Stimulated activated CD4-positive, alpha-beta T cell treated with anti-CD3 and anti-CD28 coated beads, TNF-alpha, amount 100 ng/mL, for 24 hours (primary cell): ENCODE measurements at places on chromosomes 2 and 18.
A peak's percentile ranks its signal among the peaks of the same experiment; 100 is the strongest.

GRCh38 chr2:170013802-170014551 lies 164.0 kb upstream of the MYO3B start:
- DNase-seq: no peak

GRCh38 chr2:221380062-221380461 lies 192.0 kb downstream of the EPHA4 start:
- DNase-seq: no peak

- peak; percentile 51 for DNase-seq
These were observed 115.0 kb downstream of the SPTBN1 start for GRCh38 chr2:54570925-54571694.

GRCh38 chr18:73446502-73446901 lies 578.7 kb upstream of the NETO1 start:
- DNase-seq: no peak

- no peak for DNase-seq
These were observed 2.7 kb upstream of the WIPF1 start for GRCh38 chr2:174600349-174600748.

- no peak for DNase-seq
These were observed 107.8 kb upstream of the PGAP1 start for GRCh38 chr2:197034292-197034691.

GRCh38 chr18:11322006-11322405 lies 172.6 kb upstream of the PIEZO2 start:
- no peak for DNase-seq

DNA sequence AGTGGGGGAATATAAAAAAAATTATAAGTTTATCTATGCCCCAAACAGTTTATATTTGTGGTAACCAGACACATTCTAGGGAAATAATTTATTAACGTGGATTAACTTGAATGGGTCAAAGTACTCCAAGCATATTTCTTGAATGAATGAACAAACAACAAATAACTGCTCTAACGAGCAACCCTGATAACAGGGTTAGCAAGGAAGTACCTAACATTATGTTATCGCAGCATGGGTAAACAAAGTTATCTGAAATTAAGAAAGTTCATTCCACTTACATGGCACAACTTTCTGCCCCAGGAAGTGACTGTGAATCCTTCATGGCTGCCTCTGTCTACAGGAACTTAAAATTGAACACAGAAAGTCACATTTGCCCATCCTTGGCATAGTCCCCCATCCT lies 812.9 kb upstream of the ACVR2A start:
- no peak for DNase-seq

- DNase-seq: no peak
These were observed 118.4 kb downstream of the BMPR2 start for GRCh38 chr2:202494300-202495229.

DNA sequence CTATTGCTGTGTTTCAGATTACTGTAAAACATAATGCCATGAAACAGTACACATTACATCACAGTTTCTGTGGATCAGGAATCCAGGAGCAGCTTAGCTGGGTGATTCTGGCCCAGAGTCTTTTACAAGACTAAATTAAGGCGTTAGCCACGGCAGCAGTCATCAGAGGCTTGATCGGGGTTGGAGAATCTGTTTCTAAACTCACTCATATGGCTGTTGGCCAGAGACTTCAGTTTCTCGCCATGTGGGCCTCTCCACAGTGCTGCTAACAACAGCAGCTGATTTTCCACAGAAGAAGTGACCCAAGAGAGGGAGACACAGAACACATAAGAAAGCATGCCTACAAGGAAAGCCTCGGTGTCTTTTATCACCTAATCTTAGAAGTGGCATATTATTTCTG lies 89.2 kb upstream of the MYO3B start:
- DNase-seq: no peak

DNA sequence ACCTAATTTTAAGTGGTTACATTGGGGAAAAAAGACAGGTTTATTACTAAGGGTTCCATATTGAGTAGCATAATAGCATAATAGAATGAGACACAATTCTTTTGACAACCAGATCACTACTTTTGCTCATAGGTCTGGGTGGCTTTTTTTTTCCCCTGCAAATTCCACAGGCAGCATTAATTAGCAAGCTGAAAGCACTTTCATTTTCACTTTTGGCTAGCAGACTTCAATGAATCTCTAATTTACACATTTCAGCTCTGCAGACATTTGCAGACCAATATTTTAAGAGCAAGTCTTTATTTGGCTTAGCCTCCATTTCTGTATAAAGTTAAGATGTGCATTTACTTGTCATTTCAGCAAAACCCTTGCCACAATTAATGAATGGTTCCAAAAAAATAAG lies 185.5 kb downstream of the NOL4 start:
- DNase-seq: no peak

GRCh38 chr18:457521-458412 lies 42.7 kb downstream of the COLEC12 start:
- DNase-seq: no peak

- DNase-seq: no peak
These were observed 404.1 kb downstream of the GALR1 start for GRCh38 chr18:77653792-77654191.

DNA sequence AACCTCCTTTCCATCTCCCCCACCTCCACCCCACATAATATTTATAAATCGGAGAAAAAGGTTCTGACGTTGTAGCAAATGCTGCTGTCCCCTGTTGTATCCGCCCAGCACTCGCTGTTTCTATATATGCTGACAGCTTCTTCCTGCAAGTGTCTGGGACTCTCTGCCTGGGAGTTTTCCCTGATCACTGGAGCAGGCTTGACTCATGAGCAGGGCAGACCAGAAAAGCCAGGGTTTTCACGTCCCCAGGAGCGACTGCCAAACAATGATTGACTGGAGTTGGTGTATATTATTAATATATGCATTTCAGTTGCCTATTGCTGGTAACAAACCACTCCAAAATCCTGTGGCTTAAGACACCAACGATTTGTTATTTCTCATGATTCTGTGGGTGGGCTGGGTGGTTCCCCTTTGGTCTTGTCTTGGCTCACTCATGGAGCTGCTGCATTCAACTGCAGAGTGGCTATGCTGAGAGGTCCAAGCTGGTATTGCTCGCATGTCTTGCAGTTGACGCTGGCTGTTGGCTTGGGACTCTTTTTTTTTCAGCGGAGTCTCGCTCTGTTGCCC lies 21.2 kb upstream of the ASXL2 start:
- no peak for DNase-seq

GRCh38 chr2:11560806-11561205 lies 27.0 kb downstream of the GREB1 start:
- DNase-seq: no peak

DNA sequence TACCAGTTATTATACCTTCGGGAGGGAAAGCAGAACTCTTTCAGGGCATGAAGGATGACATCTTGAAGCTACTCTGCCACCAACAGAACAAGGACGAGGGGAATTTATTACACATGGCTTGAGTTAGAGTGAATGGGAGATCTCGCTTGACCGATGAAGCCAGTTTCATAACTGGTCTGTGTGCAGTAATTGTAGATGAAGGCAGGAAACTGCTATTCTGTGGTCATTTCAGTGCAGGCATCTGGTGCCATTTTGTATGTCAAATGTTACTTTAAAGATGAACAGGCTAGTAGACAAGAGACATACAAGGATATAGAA lies 20.5 kb downstream of the GREB1 start:
- no peak for DNase-seq

DNA sequence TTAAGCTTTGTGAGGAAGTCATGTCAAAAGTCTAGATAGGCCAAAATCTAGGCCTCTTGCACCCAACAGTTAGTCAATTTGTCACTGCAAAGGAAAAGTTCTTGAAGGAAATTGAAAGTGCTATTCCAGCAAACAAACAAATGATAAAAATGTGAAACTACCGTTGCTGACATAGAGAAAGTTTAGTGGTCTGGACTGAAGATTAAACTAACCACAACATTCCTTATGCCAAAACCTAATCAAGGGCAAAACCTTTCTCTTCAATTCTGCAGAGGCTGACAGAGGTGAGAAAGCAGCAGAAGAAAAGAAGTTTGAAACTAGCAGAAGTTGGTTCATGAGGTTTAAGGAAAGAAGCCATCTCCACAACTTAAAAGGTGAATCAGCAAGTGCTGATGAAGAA lies 44.0 kb upstream of the LRRTM4 start:
- DNase-seq: no peak

DNA sequence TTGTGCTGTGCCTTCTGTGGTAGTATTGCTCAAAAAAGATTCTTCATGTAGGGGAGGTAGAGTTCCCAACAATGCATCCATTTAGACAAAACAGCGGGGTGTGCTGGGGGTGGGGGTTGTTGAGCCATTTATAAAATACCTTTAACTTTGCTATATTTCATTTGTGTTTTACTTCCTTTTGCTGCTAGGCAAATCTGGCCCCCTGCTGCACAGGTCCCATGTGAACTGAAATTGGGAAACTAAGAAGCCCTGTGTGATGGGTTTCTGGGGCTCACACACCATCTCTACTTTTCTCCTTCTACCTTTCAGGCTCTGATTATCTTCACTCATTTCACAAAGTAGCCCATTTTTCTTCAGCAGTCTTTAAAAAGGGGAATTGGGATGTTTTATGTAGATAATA lies 52.7 kb upstream of the ITGA4 start:
- DNase-seq: no peak

DNA sequence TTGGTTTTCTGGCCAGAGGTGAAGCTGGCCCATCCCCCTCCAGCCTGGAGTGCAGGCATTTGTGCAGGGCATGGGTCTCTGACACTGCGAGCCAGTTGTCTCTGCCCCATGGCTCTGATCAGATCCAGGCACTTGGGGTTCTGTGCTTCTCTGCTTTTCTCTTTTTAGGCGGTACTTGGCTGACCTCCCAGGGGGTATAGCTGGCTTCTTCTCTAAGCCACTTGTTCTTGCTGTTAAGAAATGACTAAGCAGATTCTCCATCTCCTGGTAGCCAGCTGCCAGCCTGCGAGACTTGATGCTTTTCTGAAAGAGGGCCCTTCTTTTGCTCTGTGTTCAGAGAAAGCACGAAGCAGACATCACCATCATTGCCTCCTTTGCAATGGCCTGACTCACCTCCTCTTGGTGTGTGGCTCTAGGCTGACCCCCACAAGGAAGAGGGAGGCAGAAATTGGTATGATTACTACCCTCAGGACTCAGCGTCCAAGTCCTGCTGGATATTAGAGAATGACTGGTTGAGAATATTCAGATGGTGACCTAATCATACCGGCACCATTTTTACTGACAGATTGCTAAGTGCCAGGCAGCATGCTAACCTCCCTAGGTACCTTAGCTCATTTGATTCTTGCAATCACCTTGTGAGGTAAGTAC lies 32.7 kb downstream of the TNP1 start:
- no peak for DNase-seq

GRCh38 chr2:39059366-39059952 lies 61.4 kb downstream of the SOS1 start:
- no peak for DNase-seq

GRCh38 chr2:95272299-95272751 lies 1.9 kb upstream of the PROM2 start:
- no peak for DNase-seq

- no peak for DNase-seq
These were observed 76.5 kb downstream of the OLA1 start for GRCh38 chr2:174171686-174172445.

- no peak for DNase-seq
These were observed 1.2 kb upstream of the SLC1A4 start for GRCh38 chr2:64987956-64988419.

DNA sequence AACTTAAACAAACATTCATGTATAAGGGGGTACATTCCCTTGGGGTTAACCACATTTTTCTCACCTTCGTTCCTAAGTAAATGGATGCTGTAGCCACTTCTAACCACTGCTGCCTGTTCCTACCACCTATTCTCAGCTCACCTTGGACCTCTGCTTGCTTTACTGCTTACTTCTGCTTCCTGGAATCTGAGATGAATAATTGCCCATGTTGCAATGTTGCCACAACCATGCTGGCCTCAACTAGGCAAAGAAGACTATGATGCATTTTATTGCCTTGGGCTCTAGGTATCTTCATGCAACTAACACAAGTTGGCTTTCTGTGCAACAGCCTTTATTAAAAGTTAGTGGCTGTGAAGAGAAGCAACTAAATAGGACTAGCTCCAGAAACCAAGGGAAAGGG lies 106.3 kb upstream of the TCF4 start:
- DNase-seq: no peak

GRCh38 chr2:105244451-105244850 lies 2.9 kb downstream of the GPR45 start:
- no peak for DNase-seq

DNA sequence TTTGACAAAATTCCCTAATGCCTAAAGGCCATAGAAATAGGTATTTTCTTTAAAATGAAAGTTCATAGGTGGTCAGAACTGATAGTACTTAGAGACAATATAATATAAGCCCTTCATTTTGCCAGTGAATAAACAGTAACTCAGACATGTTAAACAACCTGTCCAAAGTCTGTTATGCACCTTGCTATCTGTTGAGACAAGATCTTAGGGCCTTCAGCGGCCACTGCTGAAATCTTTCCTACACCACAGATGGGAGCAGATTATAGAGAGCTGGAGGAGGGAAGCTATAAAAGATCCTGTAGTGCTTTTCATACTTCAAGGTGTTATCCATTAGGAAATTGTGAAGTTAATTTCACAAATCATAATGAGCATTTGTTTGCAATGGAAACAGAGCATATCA lies 13.8 kb downstream of the CERKL start:
- DNase-seq: no peak

- DNase-seq: no peak
These were observed 138.8 kb downstream of the BCL11A start for GRCh38 chr2:60414495-60415138.

- no peak for DNase-seq
These were observed 78.0 kb downstream of the SOWAHC start for GRCh38 chr2:109692013-109692743.

- no peak for DNase-seq
These were observed 85.4 kb upstream of the ZCCHC2 start for GRCh38 chr18:62437235-62438017.

- DNase-seq: no peak
These were observed 828.0 kb downstream of the SLC4A3 start for GRCh38 chr2:220455351-220455990.

DNA sequence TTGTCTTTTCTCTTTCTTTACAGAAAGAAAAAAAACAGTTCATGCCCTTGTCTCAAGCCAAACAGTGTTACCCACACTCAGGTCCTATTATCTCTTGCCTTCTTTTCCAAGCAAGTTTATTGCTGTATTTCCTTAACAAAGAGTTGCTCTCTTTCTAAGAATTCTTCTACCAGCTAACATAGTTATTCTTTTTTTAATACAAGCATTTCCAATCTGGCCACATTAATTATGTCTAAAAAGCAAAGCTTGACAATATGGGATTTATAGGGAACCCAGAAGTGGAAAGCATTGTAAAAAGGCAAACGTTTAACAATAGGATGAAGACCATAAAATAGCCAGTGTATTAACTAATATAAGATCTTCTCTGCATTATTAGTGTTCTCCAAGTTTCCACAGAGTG lies 272.5 kb upstream of the CWC22 start:
- DNase-seq: no peak
